ENCODE measurements at places on chromosomes 1 and 21. TPM values are rescaled to one million over a fixed set of nuclear protein-coding genes. Genes with fewer than 3 reads are reported as not detected.

The PLA2G2D gene
- total RNA-seq: not detected

The TNNT2 gene
- 156 TPM for total RNA-seq

DNA sequence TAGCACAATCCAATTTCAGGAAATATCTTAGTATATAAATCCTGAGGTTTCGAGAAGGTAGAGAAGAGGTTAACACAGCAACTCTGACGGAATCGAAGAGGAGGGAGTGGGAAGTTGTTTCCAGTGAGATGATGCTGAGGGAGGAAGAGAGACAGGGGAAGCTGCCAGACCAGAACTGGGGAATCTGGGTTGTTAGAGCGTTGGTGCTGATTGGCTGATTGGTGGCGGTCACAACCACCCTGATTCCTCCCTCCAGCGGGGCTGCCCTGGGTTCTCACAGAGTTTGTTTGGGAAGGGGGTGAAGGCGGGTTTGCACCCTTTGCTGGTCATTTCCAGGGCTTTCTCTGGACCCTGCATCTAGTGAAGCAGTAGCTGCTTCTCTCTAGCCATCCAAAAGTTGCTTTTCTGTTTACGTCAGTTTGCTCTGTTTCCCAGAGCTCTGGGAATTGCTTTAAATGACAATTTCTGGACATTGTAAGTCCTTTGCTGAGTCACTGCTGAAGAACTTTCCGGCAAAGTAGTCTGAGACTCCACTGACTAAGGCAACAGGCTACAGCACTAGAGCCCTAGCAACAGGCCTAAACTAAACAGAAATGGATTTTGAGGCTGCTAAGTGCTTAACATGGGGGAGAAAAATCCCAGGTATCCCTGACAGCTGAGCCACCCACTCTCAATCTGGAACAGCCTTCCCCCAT is 90.1 kb downstream of the TENT5C start:
- DNase-seq: peak; percentile 81

GRCh38 chr1:218304281-218305039 is 19.4 kb downstream of the RRP15 start:
- peak; percentile 75 for DNase-seq

The PCNX2 gene
- total RNA-seq: 6.2 TPM

The TBX19 gene
- 0.34 TPM for total RNA-seq

The TBX15 gene
- 14.1 TPM for total RNA-seq

GRCh38 chr1:205061665-205062069 is 18.7 kb downstream of the CNTN2 start:
- DNase-seq: peak; percentile 42

The TARBP1 gene
- 13.1 TPM for total RNA-seq
